ENCODE measurements at places on chromosomes 1 and 21.

GRCh38 chr1:94111879-94112278 is 9.1 kb downstream of the ABCA4 start:
- no peak for DNase-seq

DNA sequence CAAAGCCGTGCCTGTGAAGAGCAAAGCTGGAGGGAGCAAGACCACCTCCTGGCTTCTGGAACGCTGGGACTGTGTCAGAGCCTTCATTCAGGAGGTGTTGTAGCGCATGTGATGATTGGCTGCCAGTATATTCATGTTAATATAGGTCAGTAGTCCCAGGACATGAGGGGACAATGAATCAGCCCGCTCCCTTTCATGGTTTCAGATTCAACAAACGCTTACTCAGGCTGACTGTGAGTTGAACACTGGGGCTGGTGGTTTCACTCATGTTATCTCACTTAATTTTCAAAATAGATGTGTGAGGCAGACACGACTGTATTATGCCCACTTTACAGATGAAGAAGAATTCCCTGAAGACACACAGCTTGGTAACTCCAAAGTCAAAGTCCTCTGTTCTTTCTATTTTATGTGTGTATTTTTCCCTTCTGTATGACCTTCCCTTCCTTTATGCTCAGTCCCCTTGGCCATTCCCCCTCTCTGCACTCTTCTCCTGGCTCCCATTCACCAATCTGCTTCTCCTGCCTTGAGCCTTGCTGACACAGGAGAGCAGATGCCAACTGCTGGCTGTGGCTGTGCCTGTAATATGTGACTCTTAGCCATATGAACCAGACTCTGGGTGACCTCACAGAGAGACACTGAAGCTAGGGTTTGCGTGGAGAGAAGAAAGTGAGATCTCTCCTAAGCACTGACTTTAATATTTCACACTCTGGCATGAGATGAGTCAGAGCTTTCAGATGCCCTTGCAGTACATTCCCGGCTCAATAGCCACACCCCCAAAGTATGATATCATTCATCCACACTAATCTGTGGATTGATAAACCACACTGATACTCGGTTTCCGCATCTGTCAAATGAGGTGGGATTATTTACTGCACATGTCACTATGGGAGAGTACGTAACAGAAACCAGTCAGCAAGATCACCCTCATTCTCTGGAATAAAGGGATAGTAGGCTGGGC is 31.4 kb upstream of the KIRREL1 start:
- no peak for DNase-seq

DNA sequence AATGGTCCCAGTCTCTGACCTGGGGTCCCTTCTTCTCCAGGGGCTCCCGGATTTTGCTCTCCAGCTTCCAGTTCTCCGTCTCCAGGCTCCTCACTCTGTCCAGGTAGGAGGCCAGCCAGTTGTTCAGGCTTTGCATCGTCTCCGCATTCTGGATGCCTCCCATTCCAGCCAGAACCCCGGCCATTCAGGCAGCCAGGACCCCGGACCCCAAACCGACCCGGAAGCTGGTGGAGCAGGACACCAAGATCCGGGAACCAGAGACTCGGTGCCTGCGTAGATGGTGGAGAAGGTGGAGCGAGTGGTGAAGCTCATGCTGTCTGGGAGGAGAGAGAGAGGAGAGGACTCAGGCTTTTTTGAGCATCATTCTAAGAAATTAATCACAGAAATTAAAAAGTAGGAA is 572.4 kb upstream of the NCAM2 start:
- no peak for DNase-seq

GRCh38 chr1:64196074-64196870 is 7.2 kb upstream of the UBE2U start:
- no peak for DNase-seq

- DNase-seq, result peak; percentile 68
These were observed at the start of gene BATF3 for GRCh38 chr1:212699625-212700222. Gene BATF3 (minus strand): TSS chr1:212699840. CDS start chr1:212699762, 78 bp downstream.

DNA sequence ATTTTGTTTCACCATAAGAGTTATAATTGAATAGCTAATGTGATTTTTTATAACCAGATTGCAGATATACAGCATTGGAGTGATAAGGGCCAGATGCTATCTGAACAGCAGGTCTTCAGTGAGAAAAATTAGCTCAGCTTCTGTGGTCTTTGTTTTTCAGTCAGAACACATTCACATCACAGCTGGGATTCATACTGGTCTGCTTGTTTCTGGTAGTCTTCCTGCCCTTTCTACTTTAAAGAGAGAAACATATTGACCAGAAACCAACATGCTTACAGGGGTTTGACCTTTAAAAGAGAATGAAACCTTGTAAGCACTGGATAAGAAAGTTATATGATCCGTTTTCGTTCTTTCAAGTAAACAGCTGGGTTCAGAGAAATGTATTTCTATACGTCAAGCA is 213.7 kb upstream of the TMPRSS15 start:
- no peak for DNase-seq

DNA sequence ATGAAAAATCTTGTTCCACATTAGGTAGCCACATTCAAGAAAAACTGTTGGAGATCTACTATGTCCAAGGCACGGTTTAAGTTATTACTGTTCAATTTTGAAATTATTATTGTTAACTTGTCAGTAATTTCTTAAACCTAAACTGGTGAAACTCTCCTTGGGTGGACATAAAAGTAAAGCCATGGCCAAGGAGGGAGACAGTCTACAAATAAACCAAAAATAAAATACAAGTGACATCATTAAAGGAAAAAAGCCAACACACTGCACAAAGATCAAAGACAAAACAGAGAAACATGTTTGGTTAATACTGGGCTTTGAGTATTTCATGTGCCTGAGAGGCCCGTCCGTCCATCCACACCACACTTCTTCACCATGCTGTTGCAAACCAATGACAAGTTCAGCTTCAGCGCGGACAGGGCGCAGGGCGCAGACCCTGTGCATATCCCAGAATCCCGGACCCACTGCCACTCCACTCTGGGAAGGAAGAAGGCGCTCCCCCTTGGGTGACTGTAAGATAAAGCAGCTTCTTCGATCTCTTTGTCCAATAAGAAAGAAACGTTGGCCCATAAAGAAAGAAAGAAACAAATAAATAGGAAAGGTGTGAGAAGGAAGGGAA is 918 bp upstream of the RASAL2 start:
- DNase-seq, result no peak

- no peak for DNase-seq
These were observed 189.9 kb downstream of the HUNK start for GRCh38 chr21:32062591-32063227.

DNA sequence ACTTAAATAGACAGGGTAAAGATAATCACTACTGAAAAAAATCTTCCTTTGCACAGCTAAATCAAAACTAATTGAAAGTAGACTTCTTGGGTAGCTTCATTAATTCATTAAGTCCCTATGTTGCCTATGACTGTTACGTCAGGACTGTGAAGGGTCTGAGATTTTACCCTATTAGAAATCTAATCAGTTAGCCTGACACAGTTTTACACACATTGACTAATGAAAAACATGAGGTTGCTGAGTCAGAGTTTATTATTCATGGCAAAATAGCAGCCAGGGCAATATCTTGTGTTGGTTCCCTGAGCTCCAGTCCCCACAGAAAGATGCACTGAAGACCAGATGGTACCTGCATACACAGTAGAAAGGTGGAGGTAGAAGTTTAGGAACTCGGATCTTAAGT is 262.5 kb upstream of the ZP4 start:
- DNase-seq, result no peak

GRCh38 chr1:12536023-12536639 is 81.9 kb downstream of the DHRS3 start:
- no peak for DNase-seq

GRCh38 chr1:243244432-243244841 is 10.6 kb downstream of the CEP170 start:
- DNase-seq, result no peak

DNA sequence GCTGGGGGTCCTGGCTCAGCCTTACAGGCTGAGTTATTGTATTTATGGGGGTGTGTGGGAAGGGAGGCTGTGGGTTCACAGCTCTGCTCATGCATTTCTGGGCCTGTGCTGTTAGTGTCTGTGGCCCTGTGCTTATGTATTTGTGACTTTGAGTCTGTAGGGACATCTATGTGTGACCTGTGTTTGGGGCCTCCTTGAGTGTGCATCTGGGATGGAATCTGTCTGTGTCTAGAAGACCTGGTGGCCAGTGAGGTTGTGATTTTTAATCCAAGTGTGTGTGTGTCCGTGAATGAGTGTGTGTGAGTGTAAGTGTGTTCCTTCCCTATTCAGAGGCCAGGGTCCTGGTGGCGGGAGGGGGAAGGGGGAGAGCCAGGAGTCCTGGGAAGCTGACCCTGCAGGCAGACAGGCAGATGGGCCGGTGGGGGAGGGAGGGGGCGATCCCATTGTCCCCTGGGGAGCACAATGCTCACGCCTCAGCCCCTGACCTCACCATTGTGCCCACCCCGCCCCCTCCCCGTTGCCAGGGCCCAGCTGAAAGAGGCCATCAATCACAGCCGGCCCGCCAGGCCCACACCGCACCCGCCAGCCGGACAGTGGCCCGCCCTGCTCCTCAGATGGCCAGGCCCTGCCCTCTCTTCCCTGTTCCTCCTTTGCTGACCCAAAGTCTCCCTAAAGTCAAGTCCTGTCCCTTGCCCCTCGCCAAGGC is 19.6 kb downstream of the SLC27A3 start:
- DNase-seq, result no peak

- DNase-seq, result no peak
These were observed 19.4 kb downstream of the RRP15 start for GRCh38 chr1:218304281-218305039.

- DNase-seq, result no peak
These were observed 121.5 kb downstream of the CASZ1 start for GRCh38 chr1:10674700-10675609.

DNA sequence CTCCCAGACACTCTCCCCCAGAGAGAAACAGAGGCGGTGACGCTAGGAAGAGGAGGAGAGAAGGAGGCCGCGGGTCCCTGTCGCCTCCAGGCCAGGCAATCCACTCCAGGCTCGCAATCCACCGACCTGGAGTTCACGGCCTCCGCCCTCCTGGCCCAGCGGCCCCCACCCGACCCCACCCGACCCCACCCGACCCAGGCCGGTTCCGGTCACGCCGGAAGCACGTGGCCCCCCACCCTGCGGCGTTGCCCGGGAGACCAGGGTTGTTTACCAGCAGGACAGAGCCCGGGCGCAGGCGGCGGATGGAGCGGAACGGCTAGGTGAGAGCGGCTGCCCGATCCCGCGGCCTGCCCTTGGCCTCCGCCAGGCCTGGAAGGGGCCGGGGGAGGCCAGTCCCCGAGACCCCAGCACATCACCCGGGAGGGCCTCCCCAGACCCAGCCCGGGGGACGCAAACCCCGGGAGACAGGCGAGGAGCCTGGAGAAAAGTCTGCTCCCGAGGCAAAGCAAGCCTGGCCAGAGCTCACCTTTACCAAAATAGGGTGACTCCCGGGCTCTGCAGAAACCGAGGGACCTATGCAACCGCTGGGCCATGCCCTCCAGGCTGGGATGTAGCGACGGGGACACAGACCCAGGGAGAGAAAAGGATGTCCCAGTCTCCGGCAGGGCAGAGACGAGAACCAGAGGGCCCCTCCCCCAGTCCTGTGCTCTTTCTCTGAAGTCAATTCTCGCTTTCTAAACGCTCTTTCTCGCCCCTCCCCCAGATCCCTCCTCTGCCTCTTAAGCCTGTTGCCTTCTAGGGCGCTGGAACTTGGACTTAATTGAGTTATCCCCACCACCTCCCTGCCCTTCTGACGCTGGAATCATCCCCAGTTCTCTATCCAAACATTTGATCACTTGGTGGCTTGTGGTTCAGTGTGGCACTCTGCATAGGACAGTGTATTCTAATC is at the start of the genes PLA2G2C and UBXN10:
PLA2G2C (minus strand) TSS at position 685 of the 949 bp plus-strand sequence. CDS start 9,155 bp downstream, outside the sequence.
UBXN10 (plus strand) TSS at position 263 of the 949 bp plus-strand sequence. CDS start 4,466 bp downstream, outside the sequence.
- peak; percentile 37 for DNase-seq

GRCh38 chr1:235424092-235424491 is 56.9 kb downstream of the TBCE start:
- DNase-seq, result no peak

DNA sequence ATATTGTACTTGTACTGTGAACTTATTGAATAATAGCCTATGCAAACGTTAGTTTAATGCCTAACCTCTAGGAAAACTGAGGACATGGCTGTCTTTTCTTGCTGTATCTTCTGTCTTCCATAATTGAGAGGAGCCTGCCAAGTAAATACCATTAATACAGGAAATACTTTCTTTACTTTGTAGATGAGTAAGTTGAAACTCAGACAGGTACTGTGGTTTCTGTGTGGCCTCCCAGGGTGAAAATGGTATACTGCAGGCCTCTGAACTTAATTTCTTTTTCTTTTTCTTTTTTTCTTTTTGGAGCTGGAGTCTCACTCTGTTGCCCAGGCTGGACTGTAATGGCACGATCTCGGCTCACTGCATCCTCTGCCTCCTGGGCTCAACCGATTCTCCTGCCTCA is 208.8 kb upstream of the ADGRL4 start:
- no peak for DNase-seq

DNA sequence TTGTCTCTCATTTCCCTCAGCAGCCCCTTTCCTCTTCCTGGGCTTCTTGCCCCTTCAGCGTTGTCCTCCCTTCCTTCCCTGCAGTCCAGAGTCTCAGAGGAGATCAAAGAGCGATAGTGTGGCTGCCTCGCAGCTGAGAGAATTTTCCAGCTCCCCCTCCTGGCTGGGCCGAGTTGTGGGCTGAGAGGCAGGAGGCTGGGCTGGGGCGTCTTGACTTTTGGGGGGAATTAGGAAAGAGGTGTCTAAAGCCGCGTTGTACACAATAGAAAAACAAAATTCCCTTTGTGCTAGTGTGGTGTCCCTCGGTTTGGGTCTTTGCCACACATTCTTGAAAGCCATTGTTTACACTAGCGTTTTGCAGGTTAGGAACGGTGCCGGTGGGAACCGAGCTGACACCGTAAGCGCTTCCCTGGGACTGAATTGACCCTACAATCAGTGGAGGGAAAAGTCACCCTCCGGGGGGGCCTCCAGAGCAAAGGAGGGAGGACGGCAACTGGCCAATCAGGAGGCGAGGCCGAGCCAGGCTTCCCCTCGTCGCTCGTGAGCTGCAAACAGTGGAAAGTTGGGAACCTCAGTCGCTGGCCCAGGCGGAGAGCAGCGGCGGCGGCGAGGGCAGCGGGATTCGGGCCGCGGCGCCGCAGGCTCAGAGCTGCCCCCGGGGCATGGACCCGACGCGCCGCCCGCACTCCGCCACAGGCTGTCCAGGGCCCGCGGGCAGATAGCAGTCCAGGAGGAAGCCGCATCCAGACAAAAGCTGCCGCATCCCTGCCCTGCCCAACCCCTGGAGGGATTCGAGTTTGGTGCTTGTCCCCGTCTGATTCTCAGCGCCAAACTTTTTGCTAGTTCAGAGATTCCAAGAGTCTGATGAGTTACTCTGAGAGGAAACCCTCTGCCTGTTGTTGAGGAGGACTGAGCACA is at the start of gene HMCN1:
HMCN1 (plus strand) TSS at position 574 of the 918 bp plus-strand sequence. CDS start 389 bp downstream, outside the sequence.
- no peak for DNase-seq

DNA sequence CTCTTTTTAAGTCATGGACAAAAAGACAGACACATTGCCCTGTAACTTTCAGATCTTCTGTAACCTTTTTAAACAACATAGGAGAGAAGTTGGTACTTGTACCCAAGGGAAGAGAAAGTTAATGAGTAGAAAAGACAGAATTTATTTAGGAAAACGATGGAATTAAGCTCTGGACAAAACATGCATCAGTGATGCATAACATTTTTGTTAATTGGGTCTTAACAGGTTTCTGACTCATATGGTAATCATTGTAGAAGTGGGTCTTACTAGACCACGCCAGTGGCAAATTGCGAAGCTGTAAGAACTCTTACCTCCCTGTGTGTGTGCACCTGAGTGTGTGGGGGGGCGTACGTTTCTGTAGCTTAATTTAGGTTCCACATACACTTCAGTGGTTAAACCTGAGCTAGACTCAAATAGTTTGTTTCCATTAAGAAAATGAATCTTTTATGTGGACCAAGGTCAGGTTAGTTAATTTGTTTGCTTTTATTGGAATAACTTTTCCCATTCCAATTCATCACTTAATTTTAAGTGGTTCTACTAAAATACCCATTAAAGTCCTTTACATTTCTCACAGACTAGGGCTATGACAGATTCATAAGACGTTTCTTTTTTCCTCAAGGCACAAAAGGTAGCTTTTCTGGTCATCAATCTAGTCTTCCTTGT is 48.1 kb downstream of the NFIA start:
- no peak for DNase-seq
